GM13976 (cell line): ENCODE measurements at places on chromosomes 4 and X.

GRCh38 chrX:47179221-47179927 is 14.3 kb upstream of the UBA1 start:
- no peak for DNase-seq

GRCh38 chr4:1985294-1985693 is 23.5 kb downstream of the NELFA start:
- DNase-seq, result no peak

GRCh38 chr4:158826882-158827281 is 58.1 kb downstream of the FNIP2 start:
- no peak for DNase-seq

DNA sequence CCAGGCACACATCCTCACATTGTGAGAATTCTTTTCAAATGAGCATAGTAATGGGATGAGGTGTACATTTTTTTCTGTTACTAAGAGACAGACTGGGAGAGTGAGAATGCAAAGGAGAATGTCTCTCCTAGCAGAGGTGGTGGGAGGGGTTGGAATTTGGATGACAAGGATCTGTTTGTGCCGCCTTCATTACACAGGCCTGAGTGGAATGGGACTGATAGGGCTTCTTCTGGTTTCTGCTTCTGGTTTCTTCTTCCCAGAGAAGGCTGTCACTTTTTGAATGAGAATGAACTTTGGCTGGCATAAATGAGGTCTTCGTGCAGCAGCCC is 55.4 kb downstream of the C4orf51 start:
- DNase-seq, result no peak

- DNase-seq, result peak; percentile 36
Measured at GRCh38 chrX:149881081-149881711, at the start of gene MAGEA8. MAGEA8 (plus strand) TSS chrX:149881183; CDS start chrX:149884273, 3,090 bp downstream.

DNA sequence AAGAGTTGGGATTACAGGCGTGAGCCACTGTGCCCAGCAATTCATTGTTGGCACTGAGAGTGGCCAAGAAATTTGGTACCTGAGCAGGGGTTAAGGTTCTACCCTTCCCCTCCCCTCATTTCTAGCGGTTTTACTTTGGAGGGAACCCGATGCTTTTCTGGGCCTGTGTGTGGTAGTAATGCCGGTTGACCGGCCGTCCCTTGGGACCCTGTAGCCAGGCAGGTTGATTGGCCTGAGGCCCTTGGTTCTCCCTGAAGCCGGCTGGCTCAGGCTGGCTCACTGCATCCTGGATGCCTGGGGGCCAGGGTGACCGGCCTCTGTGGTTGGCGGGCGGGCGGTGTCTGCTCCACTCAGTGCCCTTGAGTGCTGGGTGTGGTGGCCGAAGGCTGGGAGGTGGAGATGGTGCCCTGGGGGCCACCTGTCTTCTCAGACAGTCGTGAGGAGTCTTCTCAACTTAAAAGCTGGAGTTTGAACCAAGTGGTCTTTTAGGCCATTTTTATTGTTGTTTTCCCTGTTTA is 45.6 kb downstream of the RGS12 start:
- DNase-seq, result no peak
